ENCODE measurements at places on chromosomes 7 and 10.

DNA sequence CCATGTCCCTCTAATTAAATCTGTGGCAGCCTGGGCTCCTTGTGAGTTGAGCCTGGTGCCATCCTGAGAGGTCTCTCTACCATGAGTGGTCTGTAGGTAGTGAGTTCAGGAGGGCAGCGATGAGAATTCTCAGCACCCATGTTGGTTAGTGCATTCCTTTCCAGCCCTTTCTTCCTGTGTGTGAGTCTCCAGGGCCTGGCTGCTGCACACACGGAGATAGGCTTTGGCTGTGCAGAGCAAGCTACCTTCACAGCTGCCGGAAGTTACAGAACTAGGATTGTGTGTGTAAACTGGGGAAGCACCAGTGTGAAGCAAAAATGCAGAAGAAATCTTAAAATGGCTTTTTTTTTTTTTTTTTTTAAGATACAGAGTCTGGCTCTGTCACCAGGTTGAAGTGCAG, 358.6 kb downstream of the PAXIP1 start:
- DNase-seq, result no peak

DNA sequence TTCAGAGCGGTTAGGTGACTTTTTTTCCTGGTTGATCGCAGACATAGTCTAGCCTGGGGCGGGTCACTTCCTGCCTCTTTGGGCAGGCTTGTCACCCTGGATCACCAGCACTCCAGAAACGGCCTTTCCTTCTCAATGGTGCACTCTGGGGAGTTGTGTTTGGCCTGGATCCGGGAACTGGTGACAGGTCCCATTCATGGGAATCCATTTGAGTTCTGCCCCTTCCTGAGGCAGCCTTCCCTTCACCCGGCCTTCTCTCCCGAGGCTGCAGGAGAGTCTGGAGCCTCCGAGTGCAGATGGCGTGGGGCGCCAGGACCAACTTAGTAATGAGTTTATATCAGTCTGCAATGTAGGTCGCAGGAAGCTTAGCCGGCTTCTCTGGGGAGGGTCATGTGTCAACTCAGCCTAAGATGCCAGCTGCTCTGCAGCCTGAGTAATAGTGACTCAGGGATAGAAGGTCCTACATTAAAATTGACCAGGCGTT, 54.2 kb downstream of the TACR2 start:
- no peak for DNase-seq

DNA sequence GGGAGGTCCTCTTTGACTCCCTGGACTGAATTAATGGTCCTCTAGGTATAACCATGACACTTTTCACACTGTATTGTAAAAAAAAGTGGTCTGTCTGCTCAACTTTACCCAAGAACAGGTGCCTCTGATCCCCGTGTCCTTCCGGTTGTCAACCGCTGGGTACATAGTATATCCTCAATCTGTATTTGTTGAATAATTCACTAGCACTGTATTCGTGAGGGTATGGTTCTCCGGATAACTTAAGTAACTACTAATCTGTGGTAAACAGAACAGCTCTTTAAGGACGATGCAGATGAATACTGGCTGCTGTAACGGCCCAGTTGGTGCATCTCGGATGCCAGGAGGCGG, 472 bp upstream of the ADAM22 start:
- DNase-seq, result no peak

DNA sequence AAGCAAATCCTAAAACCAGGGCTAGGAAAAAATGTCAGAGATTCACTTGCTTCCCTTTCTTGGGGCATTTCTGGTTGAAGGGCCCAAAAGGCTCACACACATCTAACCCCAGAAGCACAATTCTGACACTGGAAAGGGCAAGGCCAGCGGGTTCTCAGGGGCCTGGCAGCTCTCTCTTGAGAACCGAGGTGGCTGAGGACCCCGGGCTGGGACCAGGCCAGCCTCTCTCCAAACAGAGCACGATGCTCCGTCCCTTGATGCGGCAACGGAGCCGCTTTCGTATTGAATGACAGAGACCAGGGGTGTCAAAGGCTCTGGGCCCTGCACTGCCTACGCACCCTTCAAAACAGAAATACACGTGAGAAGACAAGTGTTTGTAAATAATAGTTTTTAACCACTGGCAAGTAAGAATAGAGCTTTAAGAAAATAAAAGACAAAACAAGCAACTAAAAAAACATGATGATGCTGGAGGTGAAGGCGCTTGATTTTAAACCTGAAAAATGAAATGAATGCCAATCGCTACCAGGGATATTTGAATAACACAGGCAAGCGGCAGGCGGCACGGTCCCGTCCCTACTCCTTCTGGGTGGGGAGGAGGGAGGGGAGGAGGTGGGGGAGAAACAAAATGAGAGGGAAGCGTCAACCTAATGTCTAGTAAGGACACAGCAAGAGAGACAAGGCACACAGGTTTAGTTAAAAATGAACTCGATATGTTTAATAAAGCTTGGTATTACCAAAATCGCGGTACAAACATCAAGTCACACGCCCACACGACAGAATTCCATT, 68.0 kb downstream of the SLC29A4 start:
- no peak for DNase-seq

DNA sequence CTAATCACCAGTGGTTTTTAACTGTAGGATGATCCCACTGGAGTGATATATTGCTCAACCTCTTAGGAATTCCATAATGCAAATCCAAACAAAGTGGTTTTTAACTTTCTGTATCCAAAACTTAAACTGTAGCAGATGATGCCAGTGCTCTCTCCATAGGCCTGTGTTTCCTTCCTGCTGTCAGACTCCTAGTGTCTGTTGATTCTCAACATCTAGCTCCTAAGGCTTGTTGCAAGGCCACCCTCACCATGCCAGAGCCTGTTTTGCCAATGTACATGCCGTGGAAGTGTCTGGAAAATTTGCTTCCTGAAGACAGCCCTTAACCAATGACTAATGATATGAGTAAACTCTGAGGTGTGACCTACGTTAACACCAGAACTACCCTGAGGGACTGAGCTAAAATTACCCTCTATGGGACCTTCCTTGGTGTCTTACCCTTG, 39.3 kb downstream of the C1GALT1 start:
- no peak for DNase-seq

DNA sequence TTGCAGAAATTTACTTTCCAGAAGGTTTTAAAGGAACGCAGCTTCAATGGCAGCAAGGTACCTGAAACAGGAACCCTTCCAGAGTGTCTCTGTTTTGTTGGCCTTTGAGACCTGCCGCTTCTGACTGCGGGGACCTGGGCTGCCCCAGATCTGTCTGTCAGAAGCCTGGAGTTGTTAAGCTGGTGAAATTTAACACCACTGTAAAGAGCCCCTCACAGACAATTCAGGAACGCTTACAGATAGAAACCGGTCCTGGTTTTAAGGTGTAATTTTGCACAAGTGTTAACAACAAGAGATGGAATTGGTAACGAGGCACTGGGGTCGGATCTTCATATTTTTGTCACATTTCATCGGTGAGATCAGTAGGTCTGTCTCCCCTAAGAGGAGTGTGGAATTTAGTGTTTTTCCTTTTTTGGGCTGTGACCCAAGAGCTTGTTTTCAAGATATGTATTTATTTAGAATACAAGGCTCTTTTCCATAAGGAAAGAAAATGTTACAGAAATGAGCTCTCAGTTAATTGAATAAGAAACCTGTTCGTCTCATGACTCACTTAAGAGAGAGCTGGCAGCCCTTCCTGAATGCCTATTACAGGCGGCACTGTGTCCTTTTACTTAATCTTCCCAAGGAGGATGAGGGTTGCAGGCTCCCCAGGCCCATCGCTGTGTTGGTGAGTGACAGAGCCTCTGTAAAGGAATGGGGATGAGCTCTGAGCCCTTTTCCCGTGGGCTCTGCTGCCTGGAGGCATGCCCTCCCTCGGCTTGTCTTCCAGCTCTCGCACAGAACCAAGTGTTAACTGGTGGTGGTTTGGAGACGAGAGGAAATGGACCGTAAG, 168.7 kb downstream of the CUX1 start:
- DNase-seq, result no peak

Measured in activated naive CD8-positive, alpha-beta T cell treated with anti-CD3 and anti-CD28 coated beads, Interleukin-2, amount 50 U/mL, for 16 hours (primary cell).